ENCODE measurements at places on chromosomes 7 and 10.

DNA sequence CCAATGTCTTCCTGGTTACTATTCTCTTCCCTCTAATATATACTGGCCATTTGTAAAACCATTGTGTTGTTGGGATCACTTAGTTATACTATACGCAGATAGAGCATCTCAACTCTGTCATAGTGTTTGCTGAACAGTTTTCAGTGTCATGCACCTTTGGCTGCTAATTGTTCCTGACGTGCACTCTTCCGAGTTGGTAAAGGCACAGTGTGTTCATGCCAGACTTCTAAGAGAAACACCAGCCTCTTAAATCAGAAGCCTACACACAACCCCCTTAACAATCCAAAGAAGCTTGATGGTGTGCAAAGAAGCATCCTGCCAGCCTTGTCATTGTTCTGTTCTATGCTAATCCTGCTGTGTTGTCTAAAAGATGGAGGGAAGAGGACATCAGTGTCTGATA is 131.1 kb downstream of the MAPK8 start:
- no peak for DNase-seq

DNA sequence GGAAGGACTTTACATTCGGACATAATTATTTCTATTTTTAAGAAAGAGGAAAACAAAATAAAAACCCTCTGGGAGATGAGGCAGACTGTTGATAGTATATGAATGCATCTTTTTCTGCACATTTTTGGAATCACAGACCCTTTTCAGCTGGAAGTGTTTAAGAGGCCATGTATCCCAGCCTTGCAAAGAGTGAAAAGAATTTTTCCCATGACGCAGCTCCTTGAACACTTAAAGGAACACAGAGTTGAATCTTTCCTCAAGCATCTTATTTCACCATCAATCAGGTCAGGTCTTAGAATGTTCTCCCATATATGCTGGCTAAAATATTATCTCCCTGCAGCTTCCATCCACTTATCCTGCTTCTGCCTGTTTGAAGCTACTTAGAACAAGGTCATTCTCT is 45.9 kb upstream of the PAPSS2 start:
- DNase-seq = no peak

GRCh38 chr7:129469930-129470329 is 32.4 kb upstream of the SMKR1 start:
- no peak for DNase-seq

DNA sequence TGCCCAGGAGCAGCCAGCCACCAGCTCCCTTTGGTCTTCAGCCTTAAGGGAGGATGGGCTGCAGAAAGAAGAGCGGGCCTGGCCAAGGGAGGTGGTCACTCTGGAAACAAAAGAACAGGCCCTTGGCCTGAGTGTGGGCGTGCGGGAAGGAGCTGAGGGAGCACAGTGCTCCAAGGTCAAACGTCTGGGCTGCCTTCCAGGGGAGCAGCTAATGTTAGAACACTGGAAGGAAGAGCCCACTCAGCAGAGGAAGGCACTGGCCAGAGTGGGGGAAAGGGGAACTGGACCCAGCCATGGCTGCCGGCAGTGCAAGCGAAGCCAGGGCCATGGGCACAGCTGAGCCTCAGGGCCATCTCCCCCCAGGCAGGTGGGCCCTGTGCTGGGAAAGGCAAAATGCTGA is 42.7 kb downstream of the FAM53B start:
- DNase-seq = peak; percentile 39

GRCh38 chr10:62048470-62048869 is 147.0 kb downstream of the ARID5B start:
- DNase-seq = no peak

Data from astrocyte of the cerebellum (primary cell).